COLO829 (cell line): ENCODE measurements at places on chromosomes 6 and 20.
A peak's percentile ranks its signal among the peaks of the same experiment; 100 is the strongest.

- no peak for DNase-seq
These were observed 126.0 kb upstream of the AKIRIN2 start for GRCh38 chr6:87828044-87828443.

GRCh38 chr6:129673748-129674147, 36.2 kb downstream of the ARHGAP18 start:
- DNase-seq, result no peak

GRCh38 chr6:110239526-110240274, 59.5 kb downstream of the CDC40 start:
- no peak for DNase-seq

DNA sequence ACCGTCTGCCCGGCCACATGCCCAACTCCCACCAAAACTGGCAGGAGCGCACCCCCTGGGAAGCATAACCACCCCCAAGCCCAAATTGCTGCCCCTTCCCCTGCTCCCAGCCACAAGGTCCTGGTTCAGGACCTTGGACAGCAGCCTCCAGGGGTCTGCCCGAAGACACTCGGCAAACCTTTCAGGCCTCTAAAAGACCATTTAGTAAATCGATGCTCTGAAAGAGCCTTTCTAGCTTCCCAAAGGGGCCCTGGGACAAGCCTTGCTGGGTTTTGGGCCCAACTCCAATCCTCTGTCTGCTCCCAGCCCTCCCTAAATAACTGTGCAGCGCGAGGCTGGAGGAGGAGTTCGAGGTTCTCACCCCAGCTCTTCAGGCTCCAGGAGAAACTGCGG, 30.5 kb downstream of the GRM4 start:
- DNase-seq, result peak; percentile 73

GRCh38 chr6:162184465-162184864, 543.1 kb downstream of the PRKN start:
- no peak for DNase-seq

- DNase-seq, result peak; percentile 40
These were observed 99.6 kb upstream of the TMEM170B start for GRCh38 chr6:11437824-11438459.

- no peak for DNase-seq
These were observed 216.1 kb upstream of the MYLIP start for GRCh38 chr6:15912505-15913400.

GRCh38 chr6:96570053-96570452, 7.1 kb downstream of the FHL5 start:
- no peak for DNase-seq

DNA sequence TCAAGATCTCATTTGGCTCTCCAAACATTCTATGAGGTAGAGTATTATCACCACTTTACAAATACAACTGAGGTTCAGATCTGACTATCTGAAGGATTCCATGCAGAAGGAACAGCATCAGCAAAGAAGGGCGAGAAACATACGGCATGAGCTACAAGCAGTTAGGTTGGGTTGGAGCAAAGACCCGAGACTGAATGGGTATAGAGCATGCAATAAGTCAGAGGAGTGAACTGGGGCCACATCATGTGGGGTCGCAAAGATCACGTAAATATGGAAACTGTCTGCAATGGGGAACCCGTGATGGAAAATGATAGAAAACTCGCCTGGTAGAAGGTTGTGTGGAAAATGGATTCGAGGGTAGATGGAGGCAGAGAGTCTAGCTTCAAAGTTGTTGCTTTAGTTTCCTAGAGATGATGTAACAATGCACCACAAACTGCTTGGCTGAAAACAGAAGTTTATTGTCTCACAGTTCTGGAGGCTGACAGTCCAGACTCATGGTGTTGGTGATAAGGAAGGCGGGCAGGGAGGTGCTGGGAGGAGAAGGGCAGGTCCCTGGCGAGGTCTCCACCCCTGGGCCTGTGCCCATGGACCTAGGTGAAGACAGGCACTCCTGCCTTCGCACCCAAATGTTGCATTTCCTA, 44.3 kb upstream of the BCLAF1 start:
- no peak for DNase-seq

GRCh38 chr6:75691012-75691411, 58.0 kb upstream of the MYO6 start:
- DNase-seq, result no peak

DNA sequence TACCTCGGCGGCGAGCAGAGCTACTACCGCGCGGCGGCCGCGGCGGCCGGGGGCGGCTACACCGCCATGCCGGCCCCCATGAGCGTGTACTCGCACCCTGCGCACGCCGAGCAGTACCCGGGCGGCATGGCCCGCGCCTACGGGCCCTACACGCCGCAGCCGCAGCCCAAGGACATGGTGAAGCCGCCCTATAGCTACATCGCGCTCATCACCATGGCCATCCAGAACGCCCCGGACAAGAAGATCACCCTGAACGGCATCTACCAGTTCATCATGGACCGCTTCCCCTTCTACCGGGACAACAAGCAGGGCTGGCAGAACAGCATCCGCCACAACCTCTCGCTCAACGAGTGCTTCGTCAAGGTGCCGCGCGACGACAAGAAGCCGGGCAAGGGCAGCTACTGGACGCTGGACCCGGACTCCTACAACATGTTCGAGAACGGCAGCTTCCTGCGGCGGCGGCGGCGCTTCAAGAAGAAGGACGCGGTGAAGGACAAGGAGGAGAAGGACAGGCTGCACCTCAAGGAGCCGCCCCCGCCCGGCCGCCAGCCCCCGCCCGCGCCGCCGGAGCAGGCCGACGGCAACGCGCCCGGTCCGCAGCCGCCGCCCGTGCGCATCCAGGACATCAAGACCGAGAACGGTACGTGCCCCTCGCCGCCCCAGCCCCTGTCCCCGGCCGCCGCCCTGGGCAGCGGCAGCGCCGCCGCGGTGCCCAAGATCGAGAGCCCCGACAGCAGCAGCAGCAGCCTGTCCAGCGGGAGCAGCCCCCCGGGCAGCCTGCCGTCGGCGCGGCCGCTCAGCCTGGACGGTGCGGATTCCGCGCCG, 994 bp downstream of the FOXC1 start:
- no peak for DNase-seq

GRCh38 chr20:1920252-1920651, 25.0 kb downstream of the SIRPA start:
- DNase-seq, result no peak

DNA sequence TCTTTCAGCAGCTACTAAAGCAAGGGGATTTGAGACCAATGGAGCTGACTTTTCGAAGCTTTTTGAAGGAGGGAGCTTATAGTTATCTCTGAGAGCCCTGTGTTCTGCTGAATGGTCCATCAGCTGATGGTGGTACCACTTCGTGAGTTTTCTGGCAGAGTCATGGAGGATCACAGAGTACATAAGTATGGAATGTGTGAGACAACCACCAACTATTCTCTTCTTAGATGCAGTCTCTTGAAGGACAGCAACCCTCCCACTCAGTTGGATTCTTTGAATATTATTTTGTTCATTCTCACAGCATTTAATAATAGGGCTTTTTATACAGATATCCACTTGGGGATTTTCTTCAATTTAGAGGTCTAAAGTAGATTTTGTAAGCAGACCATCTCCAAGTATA, 75.3 kb downstream of the ELOVL2 start:
- DNase-seq, result peak; percentile 84

GRCh38 chr6:110561696-110562095, 85.3 kb upstream of the SLC22A16 start:
- no peak for DNase-seq

GRCh38 chr6:81552644-81553043, 199.8 kb downstream of the TENT5A start:
- DNase-seq, result no peak

GRCh38 chr6:130780122-130780521, 47.1 kb upstream of the SMLR1 start:
- DNase-seq, result no peak

- peak; percentile 59 for DNase-seq
These were observed 81.8 kb downstream of the ISM1 start for GRCh38 chr20:13302647-13303450.

GRCh38 chr6:12289365-12289919, 719 bp upstream of the EDN1 start:
- peak; percentile 65 for DNase-seq

DNA sequence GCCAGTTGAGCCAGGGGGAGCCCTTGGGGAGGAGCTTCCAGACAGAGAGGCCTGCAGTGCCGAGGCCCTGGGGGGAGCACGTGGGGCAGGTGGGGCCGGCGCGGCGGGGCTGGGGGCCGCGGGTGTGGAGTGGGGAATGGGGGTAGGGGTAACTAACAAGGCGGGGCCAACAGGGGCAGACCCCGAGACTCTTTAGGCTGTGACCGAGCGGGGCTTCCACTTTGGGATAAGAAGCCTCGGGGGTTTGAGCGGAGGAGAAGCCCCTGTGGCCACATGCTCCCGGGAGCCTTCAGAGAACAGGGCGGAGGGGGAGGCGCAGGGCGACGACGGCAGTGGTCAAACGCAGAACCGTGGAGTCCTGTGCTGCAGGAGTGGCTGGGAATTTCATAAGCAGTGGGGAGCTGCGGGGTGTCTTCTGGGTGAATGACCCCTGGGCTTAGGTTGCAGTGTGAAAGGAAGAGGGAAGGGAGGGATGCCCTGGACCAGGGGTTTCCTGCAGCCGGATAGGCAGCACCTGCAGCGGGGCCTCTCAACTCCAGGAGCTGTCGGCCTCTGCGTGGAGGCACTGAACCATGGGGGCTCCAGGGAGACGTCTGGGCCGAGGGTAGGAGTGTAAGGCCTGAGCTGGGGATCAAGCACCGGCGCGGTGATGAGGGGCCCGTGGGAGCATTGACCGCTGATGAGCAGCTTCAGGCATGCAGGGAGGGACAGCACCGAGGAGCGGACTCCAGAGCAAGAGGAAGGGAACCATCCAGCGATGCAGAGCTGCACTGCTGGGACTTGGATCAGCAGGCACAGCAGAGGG, 121.0 kb downstream of the SYNDIG1 start:
- DNase-seq, result no peak

- DNase-seq, result no peak
These were observed 442.1 kb downstream of the BCKDHB start for GRCh38 chr6:80548532-80548931.

GRCh38 chr20:19850198-19850533, 92.1 kb downstream of the RIN2 start:
- DNase-seq, result peak; percentile 39

- DNase-seq, result no peak
These were observed 19.1 kb upstream of the PGK2 start for GRCh38 chr6:49806145-49806544.

DNA sequence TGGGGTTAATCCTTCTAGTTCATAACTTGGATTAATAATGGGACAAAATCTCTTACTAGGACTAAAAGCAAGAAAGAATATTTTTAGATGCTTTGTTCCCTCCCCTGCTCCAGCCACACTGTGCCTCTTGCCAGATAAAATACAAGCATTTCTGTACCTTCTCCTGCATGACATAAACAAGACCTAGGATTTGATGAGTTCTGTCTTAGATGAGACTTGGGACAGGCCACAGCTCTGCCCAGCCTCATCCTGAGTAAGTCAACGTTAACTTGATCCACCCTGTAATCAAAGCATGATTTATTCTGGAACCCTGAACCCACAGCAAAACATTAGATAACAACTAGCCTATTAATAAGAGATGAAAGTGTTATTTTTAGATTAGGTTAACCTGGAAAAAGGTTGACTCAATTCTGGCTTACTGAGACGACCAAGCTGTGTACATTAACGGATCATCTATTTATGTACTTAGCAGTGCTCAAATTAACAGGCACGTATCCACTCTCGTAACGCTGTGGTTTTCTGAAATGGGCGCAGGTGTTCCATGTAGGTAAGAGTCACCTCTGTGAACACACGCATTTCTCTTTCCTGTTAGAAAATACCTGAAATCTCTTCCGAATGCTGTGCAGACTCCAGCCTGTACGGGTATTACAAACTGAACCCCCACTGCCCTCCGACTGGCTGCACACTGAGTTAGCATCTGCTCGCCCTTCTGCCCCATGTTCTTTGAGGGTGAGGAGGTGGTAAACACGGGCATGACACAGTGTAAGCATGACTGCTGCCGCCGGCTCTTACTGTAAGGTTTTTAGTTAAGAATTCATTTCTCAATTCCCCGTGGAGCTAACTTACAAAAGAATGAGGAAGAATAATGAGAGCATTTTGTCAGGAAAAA, 132.1 kb upstream of the FOXQ1 start:
- DNase-seq, result no peak

- DNase-seq, result no peak
These were observed 2.1 kb downstream of the SGK2 start for GRCh38 chr20:43560974-43561373.

- DNase-seq, result no peak
These were observed 4.2 kb downstream of the STMN3 start for GRCh38 chr20:63648895-63649589.

DNA sequence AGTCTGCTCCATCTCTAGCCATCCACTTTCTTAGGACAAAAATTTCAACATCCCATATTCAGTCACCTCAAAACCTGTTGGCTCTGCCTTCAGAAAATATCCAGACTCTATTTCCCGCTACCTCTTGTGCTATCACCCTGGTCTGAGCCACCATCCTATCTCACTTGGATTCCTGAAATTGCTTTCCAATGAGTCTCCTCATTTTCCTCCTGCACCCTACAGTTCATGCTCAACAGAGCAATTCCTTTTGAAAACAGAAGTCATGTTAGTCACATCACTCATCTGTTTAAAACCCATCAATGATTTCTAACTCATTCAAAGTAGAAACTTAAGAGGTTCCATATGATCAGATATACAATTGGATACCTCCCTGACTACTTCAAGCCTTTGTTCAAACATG, 229.9 kb downstream of the ADGRG6 start:
- no peak for DNase-seq

DNA sequence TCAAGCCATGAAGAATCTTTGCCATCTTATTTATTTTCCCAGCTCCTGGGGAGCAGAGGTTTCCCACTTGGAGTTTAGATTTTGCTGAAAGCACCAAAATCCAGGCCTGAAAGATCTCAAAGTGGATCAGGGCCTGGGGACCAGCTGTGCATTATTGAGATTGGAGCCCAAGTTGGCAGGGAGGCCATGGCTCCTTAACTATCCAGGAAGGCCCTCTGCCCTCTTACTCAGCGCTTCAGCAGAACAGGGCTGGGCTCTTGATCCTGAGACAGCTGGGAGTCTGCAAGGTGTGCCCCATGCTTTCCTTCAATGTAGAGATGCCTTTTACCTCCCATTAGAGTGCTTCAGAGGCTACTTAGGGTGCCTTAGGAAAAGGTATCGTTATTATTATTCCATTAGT, 24.6 kb downstream of the FOXO3 start:
- DNase-seq, result no peak

DNA sequence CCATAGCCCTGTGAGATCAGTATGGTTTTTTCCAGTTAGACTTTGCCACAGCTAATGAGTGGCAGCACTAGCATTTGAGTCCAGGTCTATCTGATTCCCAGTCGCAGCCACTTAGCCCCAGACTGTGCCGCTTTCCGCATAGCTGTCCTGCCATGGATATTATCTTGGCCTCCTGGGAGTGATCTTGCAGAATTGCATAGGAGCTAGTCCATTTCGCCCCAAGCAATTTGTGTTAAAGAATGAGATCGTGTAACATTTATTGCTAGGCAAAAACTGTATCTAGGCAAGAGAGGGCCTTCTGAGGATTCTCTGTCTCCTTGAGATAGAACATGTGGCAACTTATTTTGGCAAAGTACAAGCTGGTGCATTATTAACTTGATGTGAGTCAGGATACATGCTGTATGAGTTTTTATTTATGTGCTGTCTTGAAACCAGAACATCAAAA, 74.2 kb downstream of the EZR start:
- DNase-seq, result peak; percentile 47

- no peak for DNase-seq
These were observed 104.4 kb upstream of the KHDRBS2 start for GRCh38 chr6:62390401-62390800.
